ENCODE measurements at places on chromosomes 12 and 14.

GRCh38 chr12:5439371-5439771 lies 7.5 kb downstream of the NTF3 start:
- no peak for DNase-seq

GRCh38 chr12:107912421-107913004 lies 138.0 kb downstream of the ASCL4 start:
- peak; percentile 64 for DNase-seq

GRCh38 chr12:59472273-59472672 lies 123.6 kb upstream of the SLC16A7 start:
- no peak for DNase-seq

DNA sequence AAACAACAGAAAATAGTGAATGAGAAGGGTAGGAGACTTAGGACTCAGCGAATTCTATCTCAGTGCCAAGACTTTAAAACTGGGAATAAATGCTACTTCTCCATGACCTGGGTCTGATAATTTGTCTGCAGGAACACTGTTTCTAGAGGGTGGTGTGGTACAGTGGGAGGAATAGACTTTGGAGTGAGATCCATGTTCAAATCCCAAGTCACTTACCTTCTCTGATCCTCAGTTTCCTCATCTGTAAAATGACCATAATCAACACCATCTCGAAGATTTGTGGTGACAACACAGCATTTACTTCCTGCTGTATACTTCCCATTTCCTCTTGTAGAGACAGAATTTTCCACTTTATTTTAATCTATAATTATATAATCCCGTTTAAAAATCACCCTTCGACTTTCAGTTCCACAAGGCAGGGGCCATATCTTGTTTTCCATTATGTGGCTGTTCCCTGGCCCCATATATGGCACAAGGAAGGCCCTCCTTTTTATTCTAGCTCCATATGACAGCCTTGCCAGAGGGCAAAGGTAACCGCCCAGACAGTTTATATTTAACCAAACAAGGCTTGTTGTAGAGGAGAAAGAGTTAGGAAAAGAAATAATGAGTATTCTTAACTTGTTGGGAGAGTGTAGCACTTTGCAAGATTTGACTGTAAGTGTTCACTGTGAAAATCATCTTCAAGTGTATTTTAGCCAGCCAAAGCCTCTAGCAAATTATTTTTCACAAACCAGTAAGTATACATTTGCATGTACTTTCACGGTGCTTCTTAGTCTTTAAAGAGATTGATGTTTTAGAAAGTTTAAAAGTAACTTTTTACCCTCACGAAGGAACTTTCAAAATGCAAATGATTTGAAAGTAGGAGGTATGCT lies 243.1 kb downstream of the AKAP6 start:
- DNase-seq, result no peak

- no peak for DNase-seq
Measured at GRCh38 chr14:68391311-68392014, 401.4 kb downstream of the ZFP36L1 start.

- DNase-seq, result no peak
Measured at GRCh38 chr12:120696626-120697025, 9.7 kb downstream of the MLEC start.

DNA sequence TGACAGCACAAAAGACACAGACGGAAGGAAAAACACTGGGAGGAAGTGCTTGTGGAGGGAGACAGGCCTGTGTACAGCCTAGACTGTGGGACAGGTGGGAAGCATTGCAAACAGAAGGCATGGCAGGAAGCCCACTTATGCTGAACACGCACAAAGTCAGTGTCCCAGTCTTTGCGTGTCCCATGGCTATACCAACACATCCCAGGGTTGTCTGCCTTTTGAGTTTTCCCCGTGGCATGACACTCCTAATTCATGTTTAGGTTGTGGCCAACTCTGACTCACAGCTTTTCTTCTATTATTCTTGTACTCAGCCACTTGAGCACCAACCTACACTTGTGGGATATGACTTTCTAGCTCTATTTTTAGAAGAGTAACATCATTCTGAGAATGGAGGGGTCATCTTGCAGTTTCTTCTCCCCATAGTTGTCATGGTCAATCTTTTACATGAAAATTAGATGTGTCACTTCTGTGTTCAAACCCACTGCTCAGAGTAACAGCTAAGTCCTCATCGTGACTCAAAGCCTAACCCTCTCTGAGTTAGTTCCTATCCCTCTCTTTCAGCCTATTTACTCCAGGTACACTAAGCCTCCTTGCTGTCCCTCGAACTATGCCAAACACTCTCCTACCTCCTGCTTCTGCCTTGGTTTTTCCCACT lies 27.5 kb upstream of the JPH4 start:
- DNase-seq, result no peak

DNA sequence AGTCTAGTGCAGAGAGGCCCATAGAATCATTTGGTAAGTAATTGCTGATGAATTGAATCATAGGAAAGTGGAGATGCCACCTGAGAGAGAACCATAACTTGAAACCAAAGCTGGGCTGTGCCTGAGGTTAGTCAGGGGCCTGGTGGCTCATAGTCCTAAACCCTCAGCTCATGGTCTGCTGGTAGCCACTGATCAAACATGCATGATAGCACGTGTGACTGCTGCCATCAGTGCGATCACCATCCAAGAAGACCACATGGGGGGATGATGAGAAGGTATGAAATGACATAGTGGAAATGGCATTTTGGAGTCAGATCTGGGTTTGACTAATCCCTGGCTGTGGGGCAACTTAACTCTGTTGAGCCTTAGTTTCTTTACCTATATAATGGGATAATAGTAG lies 190.5 kb downstream of the CACNA1C start:
- DNase-seq, result no peak

DNA sequence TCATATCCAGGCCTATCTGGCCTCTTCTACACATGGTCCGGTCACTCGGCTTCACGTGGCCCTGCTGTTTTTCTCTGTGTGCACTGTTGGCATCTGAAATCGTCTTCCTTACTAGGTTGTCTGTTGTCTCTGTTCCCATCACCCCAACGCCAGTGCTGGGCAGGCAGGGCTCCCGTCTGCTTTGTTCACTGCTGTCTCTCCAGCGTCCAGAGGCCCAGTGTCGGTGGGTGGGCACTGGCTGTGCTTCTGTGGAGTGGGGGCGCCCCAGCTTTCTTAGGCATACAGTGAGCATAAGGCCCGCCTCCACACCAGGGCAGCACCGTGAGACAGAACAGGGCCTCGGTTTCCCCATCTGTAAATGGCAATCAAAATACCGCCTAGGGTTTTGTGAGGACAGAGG lies 153.1 kb downstream of the BCL11B start:
- DNase-seq, result no peak

DNA sequence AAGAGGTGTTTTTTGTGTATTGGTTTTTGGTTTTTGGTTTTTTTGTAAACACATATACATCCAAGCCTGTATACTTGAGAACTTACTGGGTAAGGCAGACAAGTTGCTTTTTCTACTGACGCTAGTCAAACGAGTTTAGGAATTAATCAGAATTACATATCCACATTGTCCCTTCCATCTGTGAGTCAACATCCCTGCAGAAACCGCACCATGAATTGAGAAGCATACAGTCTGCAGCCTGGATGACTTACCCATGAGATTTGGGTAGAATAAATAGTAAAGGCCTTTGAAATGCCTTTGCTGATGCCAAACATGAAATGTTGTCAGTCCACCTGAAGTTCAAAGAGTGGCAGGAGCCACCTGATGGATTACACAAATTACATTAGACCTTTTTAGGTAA lies 21.4 kb upstream of the C12orf42 start:
- no peak for DNase-seq

GRCh38 chr12:108542320-108542719 lies 18.7 kb downstream of the SART3 start:
- no peak for DNase-seq

- DNase-seq, result no peak
Measured at GRCh38 chr12:6146509-6146908, 22.0 kb upstream of the VWF start.

- DNase-seq, result no peak
Measured at GRCh38 chr14:44960646-44961045, 1.1 kb downstream of the KLHL28 start.

- DNase-seq, result no peak
Measured at GRCh38 chr12:4118017-4118510, 155.5 kb upstream of the CCND2 start.

GRCh38 chr14:103729496-103730448 lies 14.2 kb downstream of the ZFYVE21 start:
- no peak for DNase-seq

DNA sequence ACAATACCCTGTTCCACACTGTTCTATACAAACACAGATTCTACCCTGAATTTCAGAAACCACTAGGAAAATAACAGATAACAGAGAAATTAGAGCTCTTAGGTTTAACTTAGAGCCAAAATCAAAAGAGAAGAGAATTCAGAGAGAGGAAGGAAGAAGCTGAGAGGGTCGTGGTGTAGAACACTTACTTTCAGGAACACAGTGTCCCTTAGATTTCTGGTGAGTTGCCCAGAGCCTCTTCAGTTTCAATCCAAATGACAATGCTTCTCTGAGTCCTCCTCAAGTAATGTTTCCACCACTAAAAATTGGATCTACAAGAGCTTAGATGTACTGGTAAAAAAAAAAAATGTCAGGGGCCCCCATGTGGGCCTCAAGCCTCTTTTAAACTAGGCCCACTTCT lies 2.6 kb downstream of the YAF2 start:
- no peak for DNase-seq

- no peak for DNase-seq
Measured at GRCh38 chr12:122969676-122970075, 3.4 kb upstream of the ABCB9 start.

DNA sequence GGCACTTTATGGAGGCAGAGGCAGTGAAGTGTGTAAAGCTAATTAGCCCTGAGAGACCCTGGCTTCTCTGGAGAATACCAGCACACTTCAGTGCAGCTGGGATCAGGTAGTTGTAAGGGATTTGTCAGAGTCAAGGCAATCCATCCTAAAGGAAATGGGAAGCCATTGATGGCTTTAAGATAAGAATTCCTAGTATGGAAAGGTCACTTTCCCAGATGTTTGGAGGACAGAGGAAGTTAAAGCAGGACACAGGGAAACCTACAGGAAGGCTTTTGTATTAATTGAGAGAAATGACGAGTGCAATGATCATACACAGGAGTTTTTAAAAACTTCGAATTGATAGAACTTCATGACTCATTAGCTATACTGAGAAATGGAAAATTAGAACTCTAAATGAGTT lies 254.4 kb downstream of the SLC16A7 start:
- DNase-seq, result no peak

DNA sequence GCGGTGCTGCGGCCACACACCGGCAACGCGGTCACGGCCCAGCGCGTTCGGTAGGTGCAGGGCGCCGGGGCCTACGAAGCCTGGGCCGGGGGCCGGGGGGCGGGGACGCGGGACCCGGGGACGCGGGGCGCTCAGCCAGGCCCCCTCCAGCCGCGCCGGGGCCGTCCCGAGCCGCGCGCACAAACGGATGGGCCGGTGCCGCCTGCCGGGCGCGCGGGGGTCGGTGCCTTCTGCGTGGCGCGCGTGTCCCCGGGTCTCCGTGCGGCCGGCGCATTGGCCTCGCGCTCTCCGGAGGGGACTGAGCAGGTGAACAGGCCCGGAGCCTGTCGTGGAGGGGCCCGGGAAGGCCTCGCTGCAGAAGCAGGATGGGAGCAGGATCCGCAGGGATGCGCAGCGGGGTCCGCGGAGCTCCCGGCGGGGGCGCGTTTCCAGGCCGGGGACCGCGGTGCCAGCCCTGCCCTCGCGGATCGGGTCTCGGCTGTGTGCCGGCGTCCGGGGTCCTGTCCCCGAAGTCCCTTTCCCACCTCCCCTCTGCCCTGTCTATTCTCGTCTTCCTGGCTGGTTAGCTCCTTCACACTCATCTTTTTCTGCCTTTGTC lies 421 bp downstream of the GLT1D1 start:
- peak; percentile 17 for DNase-seq

DNA sequence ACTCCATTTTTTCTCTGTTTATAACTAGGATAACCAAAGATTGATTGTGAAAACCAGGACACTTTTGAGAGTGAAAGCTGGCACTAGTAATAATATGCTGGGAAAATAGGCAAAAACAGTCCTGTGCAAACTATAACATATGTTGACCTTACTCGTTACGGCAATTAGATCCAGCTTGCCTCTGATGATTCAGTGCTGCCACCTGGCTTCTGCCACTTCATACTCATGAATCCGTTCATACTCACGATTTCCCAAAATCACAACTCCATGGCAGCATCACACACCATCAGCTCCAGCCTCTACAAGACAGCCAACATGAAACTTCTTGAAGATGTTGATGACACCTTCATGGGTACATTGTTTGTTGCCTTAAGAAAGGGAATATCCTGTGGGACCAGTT lies 49.1 kb upstream of the CAND1 start:
- no peak for DNase-seq

GRCh38 chr14:52553671-52554575 lies 1.3 kb downstream of the GPR137C start:
- peak; percentile 46 for DNase-seq

GRCh38 chr12:1189163-1189562 lies 198.1 kb downstream of the ERC1 start:
- no peak for DNase-seq

- DNase-seq, result no peak
Measured at GRCh38 chr14:50257732-50258131, 26.4 kb upstream of the SOS2 start.

DNA sequence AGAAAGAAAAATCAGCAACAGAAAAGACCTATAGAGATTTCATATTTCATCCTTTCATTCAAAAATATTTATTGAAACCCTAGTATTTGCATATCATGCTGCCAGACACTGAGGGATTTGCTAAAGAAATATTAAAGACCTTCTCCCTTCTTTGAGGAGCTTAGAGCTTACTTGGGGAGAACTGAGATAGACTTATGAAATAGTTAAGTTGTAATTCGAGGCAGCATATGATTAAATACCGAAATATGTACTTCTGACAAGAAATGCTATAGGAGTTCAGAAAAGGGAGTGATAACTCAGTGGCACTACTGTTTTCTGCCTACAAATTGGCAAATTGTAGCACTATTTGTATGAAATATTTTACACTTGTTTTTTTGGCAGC lies 59.1 kb downstream of the PLXNC1 start:
- no peak for DNase-seq

DNA sequence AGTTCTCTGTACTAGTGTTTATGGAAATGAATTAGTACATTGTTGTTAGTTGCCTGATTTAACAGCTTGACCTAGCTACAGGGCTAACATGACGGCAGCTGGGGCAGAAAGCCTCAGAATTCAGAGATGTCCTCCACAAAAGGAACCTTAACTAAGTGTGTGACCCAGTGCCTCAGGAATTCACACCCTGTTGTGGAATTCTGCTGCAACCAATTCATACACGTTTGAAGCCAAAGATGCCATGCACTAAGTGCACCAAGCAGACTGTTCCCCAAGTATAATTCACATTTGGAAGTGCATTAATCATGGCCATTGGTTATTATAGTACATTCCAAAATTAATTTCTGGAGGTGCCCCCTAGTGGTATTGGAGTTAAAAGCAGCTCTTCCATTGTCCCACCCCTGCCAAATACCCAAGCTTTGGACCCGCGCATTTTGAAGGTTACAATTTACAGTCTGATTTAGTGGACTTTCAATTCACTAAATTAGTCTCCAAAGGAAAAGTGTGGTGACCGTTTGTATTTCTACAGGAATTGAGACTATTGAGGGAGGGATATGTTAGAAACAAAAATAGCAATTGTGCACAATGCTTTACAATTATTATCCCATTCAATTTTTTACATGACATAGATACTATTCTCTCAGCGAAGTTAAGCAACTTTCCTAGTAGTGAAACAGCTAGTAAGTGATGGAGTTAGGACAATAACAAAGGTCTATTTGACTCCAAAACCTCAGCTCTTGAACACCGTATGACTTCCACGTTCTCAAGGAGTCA lies 85.9 kb downstream of the PAX9 start:
- no peak for DNase-seq

GRCh38 chr14:51873221-51873893 lies 12.9 kb downstream of the GNG2 start:
- DNase-seq, result no peak
